ENCODE measurements at places on chromosomes 13 and 19. TPM values are rescaled to one million over a fixed set of nuclear protein-coding genes. Genes with fewer than 3 reads are reported as not detected.

DNA sequence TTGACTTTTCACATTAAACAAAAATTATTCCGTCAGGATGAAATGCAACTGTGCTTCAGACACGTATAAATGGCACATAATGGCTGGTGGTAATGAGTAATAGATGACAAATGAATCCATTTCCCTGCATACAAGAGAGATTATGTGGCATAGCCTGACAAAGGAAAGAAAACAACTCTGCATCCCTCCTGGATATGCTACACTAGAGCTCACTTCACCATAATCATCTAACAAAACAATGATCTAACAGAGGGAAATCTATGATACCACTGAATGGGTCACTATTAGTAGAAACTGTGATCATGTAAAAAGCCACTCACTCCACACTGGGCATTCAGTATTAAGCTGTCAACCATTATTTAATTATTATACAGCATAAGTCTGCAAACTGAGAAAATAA lies 1498.4 kb downstream of the EFNB2 start:
- DNase-seq = no peak

DNA sequence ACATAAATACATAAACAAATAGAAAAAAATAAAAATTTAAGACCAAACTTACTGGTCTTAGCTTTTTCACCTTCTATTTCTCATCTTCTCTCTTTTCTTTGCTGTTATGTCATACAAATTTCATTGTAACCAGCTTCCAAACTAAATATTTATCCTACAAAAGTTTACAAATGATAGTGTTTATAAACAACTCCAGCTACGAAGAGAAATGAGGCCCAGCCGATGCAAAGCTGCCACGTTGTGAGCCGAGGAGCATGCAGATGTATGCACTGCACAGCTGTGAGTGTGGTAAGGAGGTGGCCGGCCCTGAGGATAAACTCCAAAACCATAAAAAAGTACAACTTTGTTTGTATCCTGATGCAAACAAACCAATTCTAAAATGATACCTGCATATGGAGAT lies 642.4 kb upstream of the SGCG start:
- no peak for DNase-seq

The GRIK5 gene
- total RNA-seq = 4.0 TPM

DNA sequence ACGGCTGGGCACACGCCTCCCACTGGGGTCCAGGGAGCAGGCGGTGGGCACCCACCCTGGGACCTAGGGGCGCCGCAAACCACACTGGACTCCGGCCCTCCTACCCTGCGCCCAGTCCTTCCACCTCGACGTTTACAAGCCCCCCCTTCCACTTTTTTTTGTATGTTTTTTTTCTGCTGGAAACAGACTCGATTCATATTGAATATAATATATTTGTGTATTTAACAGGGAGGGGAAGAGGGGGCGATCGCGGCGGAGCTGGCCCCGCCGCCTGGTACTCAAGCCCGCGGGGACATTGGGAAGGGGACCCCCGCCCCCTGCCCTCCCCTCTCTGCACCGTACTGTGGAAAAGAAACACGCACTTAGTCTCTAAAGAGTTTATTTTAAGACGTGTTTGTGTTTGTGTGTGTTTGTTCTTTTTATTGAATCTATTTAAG lies 1.6 kb downstream of the JUNB start:
- DNase-seq = no peak

DNA sequence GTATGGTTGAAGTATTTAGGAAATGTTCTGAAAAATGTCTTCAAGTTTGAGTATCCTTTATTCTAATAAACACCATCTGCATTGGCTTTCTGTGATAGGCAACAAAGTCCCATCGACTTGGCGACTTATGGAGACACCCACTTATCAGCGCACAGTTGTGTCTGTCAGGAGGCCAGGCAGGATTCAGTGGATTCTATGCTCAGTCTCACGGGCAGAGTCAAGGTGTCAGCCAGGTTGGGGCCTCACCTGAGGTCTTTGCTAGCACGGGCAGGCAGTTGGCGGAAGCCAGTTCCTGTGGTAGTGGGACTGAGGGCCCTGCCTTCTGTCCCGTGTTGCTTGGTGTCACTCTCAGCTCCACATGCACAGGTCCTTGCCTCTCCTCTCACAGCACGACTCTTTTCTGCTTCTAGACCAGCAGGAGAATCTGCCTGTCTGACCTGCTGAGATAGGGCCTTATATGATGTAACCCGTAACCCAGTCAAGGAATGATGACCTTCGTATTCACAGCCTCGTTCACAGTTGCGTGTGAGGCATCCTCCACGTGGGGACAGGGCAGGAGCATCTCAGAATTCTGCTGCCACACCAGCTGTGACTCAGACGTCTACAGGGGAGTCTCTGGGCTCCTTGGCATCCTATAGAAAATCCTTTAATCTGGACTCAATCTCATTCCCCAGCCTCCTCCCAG lies 10.0 kb downstream of the CUL4A start:
- no peak for DNase-seq

The C19orf33 gene
- total RNA-seq = not detected

The ZNF726 gene
- total RNA-seq = 24.4 TPM

DNA sequence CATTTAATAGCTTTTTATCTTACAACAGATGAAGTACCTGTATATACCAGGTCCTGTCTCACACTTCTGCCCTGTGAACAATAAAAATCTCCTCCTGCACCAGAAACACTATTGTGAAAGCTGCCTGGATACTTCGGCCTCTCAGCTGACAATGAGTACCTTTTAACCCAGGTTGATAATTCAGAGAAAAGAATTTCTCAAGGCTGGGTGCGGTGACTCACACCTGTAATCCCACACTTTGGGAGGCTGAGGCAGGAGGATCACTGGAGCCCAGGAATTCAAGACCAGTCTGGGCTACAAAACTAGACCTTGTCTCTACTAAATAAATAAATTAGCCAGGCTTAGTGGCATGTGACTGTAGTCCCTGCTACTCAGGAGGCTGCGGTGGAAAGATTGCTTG lies 65.3 kb upstream of the TM9SF2 start:
- no peak for DNase-seq

- no peak for DNase-seq
Observed at GRCh38 chr13:110944121-110944967, 29.5 kb upstream of the ANKRD10 start.

- no peak for DNase-seq
Observed at GRCh38 chr19:31260171-31260933, 88.9 kb downstream of the TSHZ3 start.

GRCh38 chr19:44806291-44806690 lies 2.6 kb upstream of the BCAM start:
- no peak for DNase-seq

GRCh38 chr13:44296856-44297255 lies 76.8 kb upstream of the SERP2 start:
- no peak for DNase-seq

- no peak for DNase-seq
Observed at GRCh38 chr13:29743201-29743786, 107.1 kb downstream of the UBL3 start.

GRCh38 chr13:68929075-68929745 lies 1178.4 kb upstream of the ATXN8OS start:
- no peak for DNase-seq

DNA sequence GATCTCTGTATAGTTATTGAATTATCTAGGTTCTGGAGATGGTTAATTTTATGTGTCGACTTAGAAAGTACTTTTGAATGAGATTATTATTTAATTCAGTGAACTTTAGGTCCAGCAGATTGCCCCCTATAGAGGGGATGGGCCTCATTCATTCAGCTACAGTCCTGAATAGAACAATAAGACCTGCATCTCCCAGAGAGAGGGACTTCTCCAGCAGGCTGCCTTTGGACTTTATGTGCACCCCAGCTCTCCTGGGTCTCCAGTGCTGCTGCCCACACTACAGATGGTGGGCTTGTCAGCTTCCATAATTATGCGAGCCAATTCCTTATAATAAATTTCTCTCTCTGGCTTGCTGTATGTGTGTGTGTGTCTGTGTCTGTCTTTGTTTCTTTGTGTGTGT lies 39.3 kb upstream of the KL start:
- DNase-seq = no peak

DNA sequence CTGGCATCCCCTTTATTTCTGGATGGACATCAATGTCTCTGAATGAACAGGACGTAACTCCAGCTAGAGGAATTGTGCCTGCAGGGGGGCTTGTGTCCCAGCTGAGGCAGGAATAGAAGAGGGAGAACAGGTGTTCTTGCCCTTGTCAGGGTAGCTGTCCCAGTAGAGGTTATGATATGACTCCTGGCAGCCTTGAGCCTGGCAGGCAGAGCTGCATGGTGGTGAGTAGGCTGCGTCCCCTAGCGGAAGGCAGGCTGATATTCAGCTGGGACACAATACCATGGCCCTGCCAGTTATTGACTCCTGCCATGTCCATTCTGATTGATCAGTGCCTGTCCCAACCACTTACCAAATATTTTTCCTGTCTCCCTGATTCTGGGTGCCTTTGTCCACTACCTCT lies 197.2 kb downstream of the RAP2A start:
- DNase-seq = no peak

DNA sequence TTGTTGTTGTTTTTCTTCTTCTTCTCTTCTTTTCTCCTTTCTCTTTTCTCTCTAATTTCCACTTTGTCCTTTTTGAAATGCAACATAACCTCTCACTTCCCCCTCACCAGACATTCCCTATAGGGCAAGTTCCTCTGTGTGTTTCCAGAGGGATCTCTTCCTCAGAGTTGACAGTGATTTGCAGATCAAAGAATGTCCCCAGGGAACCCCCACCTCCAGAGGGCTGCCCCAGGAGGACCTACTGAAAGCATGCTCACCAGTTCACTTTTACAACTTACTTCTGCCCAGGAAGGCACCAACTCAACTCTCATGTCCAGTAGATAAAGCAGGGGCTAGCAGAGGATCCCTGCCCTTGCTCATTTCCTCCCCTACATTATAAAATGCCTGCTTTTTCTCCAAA lies 1648.0 kb downstream of the PCDH9 start:
- DNase-seq = no peak

DNA sequence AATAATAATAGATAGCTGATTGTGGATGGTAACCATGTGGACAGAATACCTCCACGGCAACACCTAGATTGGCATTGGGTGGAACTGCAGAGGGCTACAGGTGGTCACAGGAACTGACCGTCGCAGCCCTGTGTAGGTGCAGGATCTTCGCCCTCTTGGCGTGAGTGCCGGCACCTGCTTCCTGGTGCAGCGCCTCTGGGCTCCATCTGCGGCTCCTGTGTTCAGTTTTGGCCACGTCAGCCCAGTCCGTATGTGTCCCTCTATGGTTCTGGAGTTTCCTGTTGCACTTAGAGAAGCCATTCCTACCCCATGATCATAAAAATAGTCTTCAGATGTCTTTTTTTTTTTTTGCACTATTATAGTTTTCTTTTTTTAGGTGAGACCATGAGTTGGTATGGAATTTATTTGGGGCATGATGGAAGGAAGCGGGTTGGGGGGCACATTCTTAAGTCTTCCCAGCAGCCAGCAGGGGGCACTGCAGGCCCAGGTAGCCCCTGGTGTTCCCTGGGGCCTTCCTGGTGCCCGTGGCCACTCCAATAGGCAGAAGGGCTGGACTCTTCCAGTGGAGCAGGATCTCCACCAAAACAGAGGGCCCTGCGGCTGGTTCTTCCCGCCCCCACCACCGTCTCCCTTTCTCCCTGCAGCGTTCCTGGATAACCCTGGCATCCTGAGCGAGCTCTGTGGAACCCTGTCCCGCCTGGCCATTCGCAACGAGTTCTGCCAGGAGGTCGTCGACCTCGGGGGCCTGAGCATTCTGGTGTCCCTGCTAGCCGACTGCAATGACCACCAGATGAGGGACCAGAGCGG lies 10.1 kb upstream of the SLC25A42 start:
- DNase-seq = no peak

The FUT3 gene
- not detected for total RNA-seq

DNA sequence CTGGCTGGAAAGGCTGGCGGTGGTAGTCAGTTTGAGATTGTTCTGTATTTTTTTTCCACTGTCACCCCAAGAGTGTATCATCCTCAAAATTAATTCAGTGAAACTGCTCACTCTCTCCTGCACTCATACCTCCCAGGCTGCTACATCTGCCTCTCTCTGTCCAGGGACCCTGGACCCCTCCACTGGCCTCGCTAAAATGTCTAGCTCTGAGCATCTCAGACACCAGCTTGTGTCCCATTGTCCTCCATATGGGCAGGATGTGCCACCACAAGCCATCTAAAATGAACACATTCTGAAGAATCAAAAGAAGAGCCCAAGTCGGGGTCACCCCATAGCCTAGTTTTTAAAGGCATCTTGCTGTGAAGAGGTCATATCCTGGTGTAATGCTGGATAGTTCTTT lies 345.5 kb upstream of the TSHZ3 start:
- DNase-seq = no peak

The SIGLEC9 gene
- total RNA-seq = 1.1 TPM

The ZNF582 gene
- total RNA-seq = 3.5 TPM

GRCh38 chr13:111929036-111929616 lies 137.8 kb upstream of the SOX1 start:
- DNase-seq = no peak

The ZNF132 gene
- 3.1 TPM for total RNA-seq

The ZNF616 gene
- 9.6 TPM for total RNA-seq

DNA sequence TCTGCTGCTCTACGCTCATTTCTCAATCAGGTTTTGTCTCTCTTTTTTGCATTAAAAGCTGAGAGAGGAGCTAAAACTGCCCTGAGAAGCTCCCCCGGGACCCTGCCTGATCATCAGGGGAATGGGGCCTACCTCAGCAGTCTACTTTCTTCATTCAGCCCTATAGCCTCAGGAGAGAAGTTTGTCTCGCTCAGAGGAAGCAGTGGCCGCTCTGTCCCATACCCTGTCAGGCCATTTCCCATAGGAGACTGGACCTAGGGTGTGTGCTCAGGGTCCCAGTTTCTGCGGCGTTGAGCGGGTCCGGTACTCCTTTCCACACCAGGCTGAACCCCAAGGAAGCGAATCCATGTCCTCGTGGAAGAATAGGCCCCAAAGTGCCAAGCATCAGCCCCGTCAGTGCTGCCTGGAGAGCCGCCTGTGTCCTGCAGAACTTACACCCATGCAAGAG lies 21.7 kb downstream of the UBE2L5 start:
- DNase-seq = no peak

The LAIR1 gene
- 2.9 TPM for total RNA-seq

DNA sequence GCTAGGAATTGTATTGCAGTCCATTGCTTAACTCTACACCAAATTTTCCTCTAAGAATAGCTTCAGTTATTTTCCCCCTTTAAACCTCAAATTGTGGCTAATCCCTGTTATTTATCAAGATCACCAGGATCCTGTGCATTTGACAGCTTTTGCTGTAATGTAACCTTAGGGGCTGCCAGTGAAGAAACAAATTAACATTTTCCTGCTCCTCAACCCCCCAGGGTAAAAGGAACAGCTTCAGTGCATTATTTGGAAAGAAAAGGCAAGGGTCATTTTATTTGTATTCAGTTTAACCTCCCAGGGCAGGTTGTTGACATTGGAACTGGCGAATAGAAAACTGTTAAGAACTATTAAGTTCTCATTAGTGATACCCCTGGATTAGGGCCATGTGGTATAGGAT lies 57.0 kb downstream of the PCDH20 start:
- no peak for DNase-seq

DNA sequence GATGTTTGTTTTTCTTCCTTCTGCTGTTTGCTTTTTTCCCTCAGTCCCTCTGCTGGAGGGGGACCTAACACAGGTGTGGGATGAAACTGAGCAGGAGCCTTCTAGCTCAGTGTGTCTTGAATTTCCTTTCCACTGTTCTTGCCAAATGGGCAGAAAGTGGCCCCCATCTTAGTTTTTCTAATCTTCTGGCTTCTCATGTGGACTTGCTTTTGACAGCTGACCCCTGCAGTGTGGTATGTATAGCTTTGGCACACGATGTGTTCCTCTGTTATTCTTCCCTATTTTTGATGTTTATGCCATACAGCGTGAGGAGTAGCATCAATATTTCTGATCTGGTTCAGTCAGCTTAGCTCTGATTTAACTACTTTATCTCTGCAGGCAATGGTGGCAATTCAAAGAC lies 8.3 kb downstream of the LRCH1 start:
- DNase-seq = no peak
